ENCODE measurements at places on chromosomes 16 and 17. TPM values are rescaled to one million over a fixed set of nuclear protein-coding genes. Genes with fewer than 3 reads are reported as not detected.
A peak's percentile ranks its signal among the peaks of the same experiment; 100 is the strongest.

DNA sequence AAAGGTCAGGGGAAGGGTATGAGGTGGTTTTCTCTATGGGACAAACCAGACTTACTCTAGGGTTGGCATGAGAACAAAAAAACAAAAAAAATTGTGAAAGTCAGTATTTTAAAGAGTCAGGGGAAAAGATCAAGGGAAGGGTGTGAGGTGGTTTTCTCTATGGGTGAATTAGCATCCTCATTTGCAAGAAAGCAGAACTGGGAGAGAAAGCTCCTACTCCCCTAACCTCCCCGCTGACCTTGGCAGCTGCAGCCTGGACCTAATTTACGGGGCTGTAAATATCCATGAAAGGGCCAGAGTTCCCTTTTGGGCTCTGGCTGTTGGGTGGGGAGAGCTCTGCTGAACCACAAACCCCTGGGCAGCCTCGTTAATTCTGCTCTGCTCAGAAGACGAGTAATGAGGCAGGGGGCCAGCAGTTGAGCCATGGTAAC is 10.6 kb downstream of the RHBDL3 start:
- no peak for DNase-seq

- no peak for DNase-seq
These were observed 7.5 kb downstream of the UBE2Z start for GRCh38 chr17:48915459-48916282.

GRCh38 chr16:82384017-82384416 is 214.0 kb upstream of the MPHOSPH6 start:
- no peak for DNase-seq

GRCh38 chr16:50644729-50645128 is 36.4 kb downstream of the SNX20 start:
- peak; percentile 13 for DNase-seq

- DNase-seq = no peak
These were observed 70.4 kb downstream of the USP32 start for GRCh38 chr17:60321336-60322055.

Gene SHBG
- total RNA-seq = 0.77 TPM

GRCh38 chr17:44137891-44138709 is 3.6 kb upstream of the HROB start:
- peak; percentile 70 for DNase-seq

DNA sequence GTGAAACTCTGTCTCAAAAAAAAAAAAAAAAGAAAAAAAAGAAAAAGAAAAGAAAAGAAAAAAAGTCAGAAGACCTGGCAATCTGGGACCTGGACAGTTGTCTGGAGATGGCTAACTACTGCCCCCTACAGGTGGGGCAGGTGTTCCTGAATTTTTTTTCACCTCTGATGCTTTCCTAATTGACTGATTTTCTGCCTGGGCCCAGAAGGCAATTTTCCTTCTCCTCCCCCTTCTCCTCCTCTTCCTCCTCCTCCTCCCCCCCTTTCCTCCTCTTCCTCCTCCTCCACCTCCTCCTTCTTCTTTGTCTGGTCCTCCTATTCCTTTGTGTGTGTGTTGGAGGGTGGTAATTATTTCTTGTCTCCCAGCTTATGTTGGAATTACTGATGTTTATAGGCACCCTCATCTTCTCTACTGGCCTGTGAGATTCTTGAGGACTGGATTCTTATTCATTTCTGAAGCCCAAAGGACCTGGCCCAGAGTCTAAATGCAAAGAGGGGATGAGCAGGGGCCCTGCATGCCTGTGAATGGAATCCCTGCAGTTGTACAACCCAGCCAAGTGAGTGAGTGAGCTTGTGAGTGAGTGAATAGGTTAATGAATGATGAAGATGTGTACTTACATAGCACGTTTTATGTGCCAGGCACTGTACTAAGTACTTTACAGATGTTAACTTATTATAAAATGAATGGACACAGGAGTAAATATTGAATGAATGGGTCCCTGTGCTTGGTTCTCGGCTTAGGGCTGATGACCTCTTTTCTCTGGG is 26.9 kb downstream of the IRX5 start:
- DNase-seq = no peak

Gene DNAH3
- total RNA-seq = 1.2 TPM

DNA sequence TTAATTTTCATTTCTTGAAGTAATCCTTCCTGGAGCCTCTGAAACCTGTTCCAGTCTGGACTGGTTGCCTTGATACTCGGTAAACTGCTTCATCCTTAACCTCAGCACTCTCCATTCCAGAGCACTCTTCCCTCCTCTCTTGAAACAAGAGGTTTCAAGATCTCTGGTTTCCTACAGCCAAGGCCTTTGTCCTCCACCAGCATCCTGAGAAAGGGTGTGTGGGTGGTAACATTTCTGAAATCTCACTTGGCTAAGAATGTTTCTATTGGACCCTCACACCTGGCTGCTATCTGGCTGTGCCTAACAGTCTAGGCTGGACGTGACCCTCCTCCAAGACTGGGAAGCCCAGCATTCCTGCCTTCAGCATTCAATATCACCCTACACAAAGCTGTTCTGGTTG is 99.7 kb downstream of the CYTH1 start:
- DNase-seq = no peak

DNA sequence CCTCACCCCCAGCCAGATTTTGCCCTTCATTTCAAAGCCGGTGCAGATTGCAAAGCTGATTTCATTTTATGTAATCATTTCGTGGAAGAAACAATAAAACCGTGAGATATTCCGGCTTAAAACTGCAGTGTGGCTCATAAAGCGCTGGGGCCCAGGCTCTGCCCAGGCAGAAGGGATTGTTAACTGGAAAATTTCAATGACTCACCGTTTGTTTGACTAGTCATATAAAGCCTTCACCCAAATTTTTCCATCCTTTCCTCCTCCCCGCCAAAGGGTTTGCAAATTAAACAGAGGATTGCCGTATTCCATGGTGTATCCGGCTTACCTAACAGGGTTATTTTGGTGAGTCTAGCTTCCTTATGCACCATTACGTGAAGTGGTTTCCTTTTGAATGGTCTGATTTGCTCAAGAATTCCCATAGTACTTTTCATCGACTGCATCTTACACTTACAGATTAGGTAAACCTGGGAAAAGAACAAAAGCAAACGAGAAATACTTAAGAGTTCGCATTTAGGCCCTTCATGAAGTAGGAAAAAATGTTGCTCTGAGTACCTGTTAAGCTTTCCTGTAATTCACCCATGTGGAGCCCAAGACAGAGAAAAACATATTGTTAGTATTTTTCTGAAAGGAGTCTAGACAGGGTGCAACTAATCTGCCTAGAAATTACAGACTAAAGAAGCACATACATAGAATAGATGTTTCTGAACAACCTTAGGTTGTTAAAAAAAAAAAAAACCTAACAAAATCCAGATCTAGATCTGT is 949 bp upstream of the GSPT1 start:
- no peak for DNase-seq

Gene GNAO1
- total RNA-seq = 14.0 TPM

Gene GRB7
- total RNA-seq = 0.44 TPM

Gene CD300E
- 0.34 TPM for total RNA-seq

DNA sequence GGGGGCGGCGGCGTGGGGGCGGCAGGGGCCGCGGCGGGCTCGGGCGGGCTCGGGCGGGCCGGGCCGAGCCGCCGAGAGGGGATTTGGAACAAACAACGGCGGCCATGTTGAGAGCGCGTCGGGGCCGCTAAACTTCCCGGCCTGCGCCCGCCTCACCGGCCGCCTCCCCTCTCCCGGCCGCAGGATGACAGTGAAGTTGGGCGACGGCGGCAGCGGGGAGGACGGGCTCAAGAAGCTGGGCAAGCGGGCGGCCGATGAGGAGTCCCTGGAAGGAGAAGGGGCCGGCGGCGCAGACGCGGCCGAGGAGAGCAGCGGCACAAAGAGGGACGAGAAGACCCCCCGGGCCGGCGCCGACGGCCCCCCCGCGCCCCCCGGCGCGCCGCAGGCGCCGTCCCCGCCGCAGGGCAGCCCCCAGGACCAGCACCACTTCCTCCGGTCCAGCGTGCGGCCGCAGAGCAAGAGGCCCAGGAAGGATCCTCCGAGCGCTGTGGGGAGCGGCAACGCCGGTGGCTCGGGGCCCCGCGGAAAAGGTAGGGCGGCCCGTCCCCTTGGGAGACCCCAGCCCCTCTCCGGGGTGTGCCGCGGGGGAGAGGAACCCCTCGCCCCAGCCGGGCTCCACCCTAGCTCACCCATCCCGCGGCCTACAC is 2.4 kb downstream of the CRAMP1 start:
- DNase-seq = peak; percentile 28

DNA sequence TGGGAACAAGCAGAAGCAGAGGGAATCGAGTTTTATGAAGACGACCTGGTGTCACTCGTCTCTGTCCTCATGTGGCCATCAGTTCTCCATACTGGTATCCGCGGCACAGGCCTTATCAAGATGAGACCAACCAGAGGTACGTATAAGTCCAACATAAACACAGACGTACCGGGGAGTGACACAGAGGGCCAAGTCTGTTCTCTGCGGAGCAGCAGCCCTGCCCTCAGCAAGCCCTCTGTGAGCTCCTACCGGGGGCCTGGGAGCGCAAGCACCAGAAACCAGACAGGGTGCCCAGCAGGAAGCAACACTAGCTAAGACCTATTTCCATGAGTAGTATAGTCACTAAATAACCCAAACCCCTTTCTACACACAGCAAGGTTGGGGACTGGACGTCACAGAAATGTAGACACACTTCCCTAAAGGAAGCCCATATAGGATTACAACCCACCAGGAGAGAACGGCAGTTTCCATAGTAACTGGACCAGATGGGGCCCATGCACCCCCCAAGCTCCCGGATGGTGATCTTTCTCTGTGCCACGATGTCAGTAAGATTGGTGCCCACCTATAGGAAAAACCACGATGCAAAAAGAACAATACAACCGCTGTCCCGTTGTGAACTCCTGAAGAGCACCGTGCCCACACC is 911 bp downstream of the ARL16 start:
- no peak for DNase-seq

Gene HSF4
- 39.3 TPM for total RNA-seq

GRCh38 chr16:86723689-86724088 is 145.3 kb downstream of the FOXL1 start:
- DNase-seq = no peak

GRCh38 chr16:56013962-56014552 is 138.9 kb upstream of the CES5A start:
- peak; percentile 54 for DNase-seq

DNA sequence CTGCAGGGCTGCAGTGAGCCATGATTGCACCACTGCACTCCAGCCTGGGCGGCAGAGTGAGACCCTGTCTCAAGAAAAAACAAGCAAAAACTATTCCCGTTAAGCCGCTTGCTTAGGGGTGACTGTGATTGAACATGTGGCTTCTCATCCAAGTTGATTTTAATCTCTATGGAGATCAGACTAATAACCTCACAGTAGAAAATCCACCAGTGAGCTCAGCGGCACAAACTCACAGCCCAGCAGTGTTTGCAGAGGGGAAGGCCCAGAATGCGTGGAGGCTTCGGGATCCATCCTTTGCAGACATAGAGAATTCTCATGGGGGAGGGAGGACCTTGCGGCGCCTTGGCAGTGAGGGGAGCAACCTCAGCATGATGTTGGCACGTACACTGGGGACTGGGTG is 7.4 kb downstream of the BANP start:
- no peak for DNase-seq

Gene CHST4
- total RNA-seq = not detected

Gene KRT31
- not detected for total RNA-seq

Gene HS3ST2
- total RNA-seq = 0.17 TPM

GRCh38 chr17:19646788-19647696 is 1.5 kb upstream of the ALDH3A2 start:
- DNase-seq = no peak

DNA sequence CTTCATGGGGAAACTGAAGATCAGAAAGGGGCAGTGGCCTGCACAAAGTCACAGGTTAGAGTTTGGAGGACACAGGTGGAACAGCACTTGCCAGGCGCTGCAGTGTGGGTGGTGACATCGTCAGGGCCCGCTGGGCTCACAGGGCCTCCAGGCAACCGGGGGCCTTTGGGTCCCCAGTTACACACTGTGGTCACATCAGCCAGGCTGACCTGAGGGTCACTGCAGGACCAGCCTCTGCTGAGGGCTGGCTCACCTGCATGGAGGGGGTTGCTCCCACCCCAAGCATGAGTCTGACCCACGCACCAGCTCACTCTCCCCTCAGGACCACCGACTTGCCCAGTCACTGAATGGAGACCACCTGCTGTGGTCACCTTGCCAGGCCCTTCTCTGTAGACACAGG is 17.0 kb downstream of the FOXN1 start:
- no peak for DNase-seq

Data from heart right ventricle (tissue), 16 donors.